ENCODE measurements at places on chromosomes 3 and 15. TPM values are rescaled to one million over a fixed set of nuclear protein-coding genes. Genes with fewer than 3 reads are reported as not detected.

DNA sequence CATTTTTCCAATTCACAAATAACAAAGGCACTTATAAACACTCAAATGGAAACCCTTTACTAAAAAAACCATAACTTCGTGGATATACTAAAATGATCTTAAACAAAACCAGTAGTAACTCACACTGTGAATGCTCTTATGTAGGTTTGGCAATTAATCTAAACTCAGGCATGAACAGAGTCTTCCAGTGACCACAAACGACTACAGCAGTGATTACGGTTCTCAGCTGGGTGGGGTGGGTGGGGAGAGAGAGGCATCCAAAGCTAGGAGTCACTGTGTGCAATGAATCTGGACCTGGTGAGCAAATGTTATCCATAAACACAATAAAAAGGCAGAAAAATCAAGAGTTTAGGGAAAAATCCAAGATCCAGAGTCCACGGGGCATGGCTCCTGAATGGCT, 21.3 kb downstream of the SLC12A8 start:
- no peaks in the 10 kb centered on the region for H3K27me3 ChIP-seq
- DNase-seq: peak; percentile 74
- H3K4me3 ChIP-seq: no peak overlapping the region
- H3K27ac ChIP-seq: no peak overlapping the region
- peaks cover 4% of the 10 kb centered on the region for H3K36me3 ChIP-seq

GRCh38 chr3:193813501-193813830, 220.5 kb downstream of the OPA1 start:
- H3K4me1 ChIP-seq: no peaks in the 10 kb centered on the region
- DNase-seq: no peak
- H3K27ac ChIP-seq: no peak overlapping the region
- no peaks in the 10 kb centered on the region for H3K36me3 ChIP-seq

DNA sequence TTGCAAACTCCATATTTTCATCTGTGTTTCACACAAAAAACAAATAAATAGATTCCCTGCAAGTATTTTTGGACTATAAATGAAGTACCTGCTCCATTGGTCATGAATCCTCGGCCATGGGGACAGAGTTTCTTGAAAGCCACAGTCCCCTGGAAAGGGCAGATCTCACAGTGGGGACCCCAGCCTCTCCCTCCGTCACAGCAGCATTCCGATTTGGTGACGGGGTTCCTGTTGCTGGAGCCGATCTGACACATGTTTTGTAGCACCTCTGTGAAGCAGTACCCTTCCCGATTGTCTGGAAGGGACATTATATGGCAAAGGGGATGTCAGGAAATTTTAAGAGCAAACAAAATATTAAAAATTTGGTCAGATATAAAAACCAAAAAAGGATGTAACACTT, 96.2 kb downstream of the DUT start:
- H3K27ac ChIP-seq: peak overlapping the region; percentile 80
- no peaks in the 10 kb centered on the region for H3K27me3 ChIP-seq
- DNase-seq: no peak
- H3K4me3 ChIP-seq: no peak overlapping the region

GRCh38 chr15:79673416-79674123, 223.2 kb downstream of the MTHFS start:
- H3K4me1 ChIP-seq: peaks cover 14% of the 10 kb centered on the region
- H3K36me3 ChIP-seq: no peaks in the 10 kb centered on the region
- H3K27ac ChIP-seq: peak overlapping the region; percentile 29
- peak; percentile 66 for DNase-seq

DNA sequence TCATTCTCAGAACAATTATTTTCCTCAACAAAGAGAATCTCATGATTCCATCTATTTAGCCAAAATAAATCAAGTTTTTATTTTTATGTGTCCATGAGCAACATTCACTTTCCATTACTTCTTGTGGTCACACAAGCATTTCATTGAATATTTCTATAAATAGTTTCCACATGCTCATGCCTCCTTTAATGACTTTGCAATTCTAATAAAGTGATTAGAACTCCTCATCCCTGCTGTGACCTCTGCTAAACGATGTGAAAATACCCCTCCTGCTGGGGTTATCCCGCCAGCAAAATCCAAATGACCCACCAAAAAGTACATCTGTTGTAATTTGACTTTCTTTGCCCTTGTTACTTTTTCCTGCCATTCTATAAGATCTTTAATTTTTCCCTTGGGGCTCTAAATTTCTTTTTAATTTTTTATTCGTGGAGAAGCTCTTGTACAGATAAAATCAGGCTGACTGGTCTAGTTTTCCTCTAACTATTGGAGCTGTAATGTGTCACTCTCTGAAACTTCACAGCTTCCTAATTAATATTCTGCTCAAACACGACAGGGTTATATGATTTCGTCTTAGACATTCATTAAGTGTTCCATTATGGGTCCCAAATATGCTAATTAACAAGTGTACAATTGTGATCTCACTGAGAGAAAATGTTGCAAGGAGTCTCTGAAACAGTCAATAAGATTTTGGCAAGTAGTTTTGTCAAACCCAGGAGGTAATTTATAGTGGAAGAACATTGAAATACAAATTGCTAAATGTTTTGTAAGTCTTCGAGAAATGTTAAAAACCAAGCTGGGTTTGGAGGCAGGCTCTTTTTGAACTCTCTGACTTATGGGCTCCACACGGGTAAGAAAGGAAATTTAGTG, 533.1 kb upstream of the NAALADL2 start:
- no peaks in the 10 kb centered on the region for H3K36me3 ChIP-seq
- DNase-seq: peak; percentile 78
- no peak overlapping the region for H3K4me3 ChIP-seq
- H3K4me1 ChIP-seq: peaks cover 20% of the 10 kb centered on the region

GRCh38 chr3:141193066-141193830, 38.4 kb upstream of the PXYLP1 start:
- no peaks in the 10 kb centered on the region for H3K36me3 ChIP-seq
- DNase-seq: no peak
- no peak overlapping the region for H3K27ac ChIP-seq
- no peaks in the 10 kb centered on the region for H3K4me1 ChIP-seq

- H3K4me1 ChIP-seq: no peaks in the 10 kb centered on the region
- DNase-seq: no peak
- no peak overlapping the region for H3K27ac ChIP-seq
- no peaks in the 10 kb centered on the region for H3K27me3 ChIP-seq
- no peaks in the 10 kb centered on the region for H3K36me3 ChIP-seq
These were observed 389.0 kb downstream of the LSAMP start for GRCh38 chr3:116056280-116056679.

- H3K27me3 ChIP-seq: no peaks in the 10 kb centered on the region
- no peak overlapping the region for H3K4me3 ChIP-seq
- H3K4me1 ChIP-seq: peaks cover 14% of the 10 kb centered on the region
- no peak overlapping the region for H3K27ac ChIP-seq
- no peaks in the 10 kb centered on the region for H3K36me3 ChIP-seq
These were observed 59.5 kb upstream of the POU1F1 start for GRCh38 chr3:87335931-87336330.

- H3K27me3 ChIP-seq: peaks cover 22% of the 10 kb centered on the region
- H3K4me3 ChIP-seq: no peak overlapping the region
- H3K36me3 ChIP-seq: no peaks in the 10 kb centered on the region
- no peak for DNase-seq
- H3K27ac ChIP-seq: no peak overlapping the region
These were observed 6.1 kb upstream of the LRRC15 start for GRCh38 chr3:194375473-194376240.

DNA sequence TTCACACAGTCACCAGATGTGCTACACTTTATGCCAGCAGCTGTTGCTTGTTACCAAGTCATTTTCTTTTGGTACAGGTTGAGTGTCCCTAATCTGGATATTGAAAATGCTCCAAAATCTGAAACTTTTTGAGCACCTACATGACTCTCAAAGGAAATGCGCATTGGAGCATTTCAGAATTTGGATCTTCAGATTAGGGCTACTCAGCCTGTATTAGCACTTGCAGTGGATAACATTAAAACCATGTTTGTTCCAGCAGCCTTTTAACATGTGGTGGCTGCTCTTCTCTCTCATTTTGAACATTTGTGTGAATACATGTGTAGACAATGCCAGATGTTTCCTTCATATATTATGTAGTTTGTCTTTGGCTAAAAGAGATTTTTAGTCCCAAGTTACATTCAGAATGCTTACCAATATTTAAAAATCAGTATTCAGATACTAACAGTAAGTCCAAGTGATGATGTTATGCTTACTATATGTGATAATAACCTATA, 230.9 kb upstream of the UBE2E1 start:
- no peaks in the 10 kb centered on the region for H3K27me3 ChIP-seq
- DNase-seq: no peak
- H3K27ac ChIP-seq: no peak overlapping the region
- H3K36me3 ChIP-seq: no peaks in the 10 kb centered on the region
- peaks cover 3% of the 10 kb centered on the region for H3K4me1 ChIP-seq

GRCh38 chr3:104180906-104181305, 1185.8 kb upstream of the ALCAM start:
- no peaks in the 10 kb centered on the region for H3K36me3 ChIP-seq
- no peak overlapping the region for H3K4me3 ChIP-seq
- H3K4me1 ChIP-seq: no peaks in the 10 kb centered on the region
- no peaks in the 10 kb centered on the region for H3K27me3 ChIP-seq
- H3K27ac ChIP-seq: no peak overlapping the region
- DNase-seq: no peak

DNA sequence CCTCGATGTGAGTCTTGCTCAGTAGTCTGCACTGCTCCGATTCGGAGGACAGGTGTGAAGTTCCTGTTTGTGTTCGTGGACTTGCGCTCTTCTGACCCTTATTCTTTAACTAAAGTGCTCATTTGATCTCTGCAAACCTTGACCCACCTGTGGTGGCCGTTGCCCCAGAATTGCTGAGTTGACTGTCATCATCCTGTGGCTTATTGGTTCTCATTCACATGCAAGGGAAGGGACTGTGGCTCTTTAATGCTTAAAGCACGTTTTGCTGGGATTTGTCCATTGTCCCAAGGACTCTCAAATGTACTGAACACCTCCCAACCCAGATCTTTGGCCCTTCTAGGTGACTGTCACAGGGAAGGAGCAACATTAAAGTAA, 13.4 kb downstream of the SYNM start:
- no peak overlapping the region for H3K27ac ChIP-seq
- peaks cover 5% of the 10 kb centered on the region for H3K4me1 ChIP-seq
- peaks cover 1% of the 10 kb centered on the region for H3K36me3 ChIP-seq
- H3K4me3 ChIP-seq: no peak overlapping the region
- no peak for DNase-seq

- peak; percentile 66 for DNase-seq
- H3K27ac ChIP-seq: no peak overlapping the region
These were observed 36.1 kb downstream of the PTH1R start for GRCh38 chr3:46913644-46914043.

GRCh38 chr3:19264424-19264823, 116.1 kb downstream of the KCNH8 start:
- no peaks in the 10 kb centered on the region for H3K4me1 ChIP-seq
- no peaks in the 10 kb centered on the region for H3K36me3 ChIP-seq
- H3K27me3 ChIP-seq: no peaks in the 10 kb centered on the region
- no peak overlapping the region for H3K4me3 ChIP-seq

GRCh38 chr3:67535006-67535405, 119.4 kb downstream of the SUCLG2 start:
- DNase-seq: no peak
- peaks cover 5% of the 10 kb centered on the region for H3K4me1 ChIP-seq
- H3K27ac ChIP-seq: no peak overlapping the region
- H3K4me3 ChIP-seq: no peak overlapping the region

- H3K4me1 ChIP-seq: peaks cover 3% of the 10 kb centered on the region
- DNase-seq: peak; percentile 91
- H3K4me3 ChIP-seq: no peak overlapping the region
- H3K27ac ChIP-seq: peak overlapping the region; percentile 56
- no peaks in the 10 kb centered on the region for H3K36me3 ChIP-seq
These were observed 80.6 kb downstream of the CCR1 start for GRCh38 chr3:46127503-46127902.

- H3K36me3 ChIP-seq: no peaks in the 10 kb centered on the region
- no peak overlapping the region for H3K4me3 ChIP-seq
- H3K27me3 ChIP-seq: no peaks in the 10 kb centered on the region
- no peak for DNase-seq
- no peaks in the 10 kb centered on the region for H3K4me1 ChIP-seq
These were observed 71.5 kb upstream of the EIF1B start for GRCh38 chr3:40237889-40238571.

- H3K4me1 ChIP-seq: peaks cover 14% of the 10 kb centered on the region
- no peak for DNase-seq
- no peak overlapping the region for H3K4me3 ChIP-seq
- no peaks in the 10 kb centered on the region for H3K27me3 ChIP-seq
These were observed 21.3 kb upstream of the RSL24D1 start for GRCh38 chr15:55218056-55218455.

GRCh38 chr3:151371526-151371925, 13.0 kb downstream of the P2RY12 start:
- H3K27ac ChIP-seq: no peak overlapping the region
- no peak for DNase-seq
- no peaks in the 10 kb centered on the region for H3K4me1 ChIP-seq
- no peaks in the 10 kb centered on the region for H3K27me3 ChIP-seq
- no peak overlapping the region for H3K4me3 ChIP-seq

GRCh38 chr3:69201658-69202057, 79.3 kb upstream of the LMOD3 start:
- no peak overlapping the region for H3K27ac ChIP-seq
- H3K4me1 ChIP-seq: no peaks in the 10 kb centered on the region
- H3K4me3 ChIP-seq: no peak overlapping the region
- no peaks in the 10 kb centered on the region for H3K36me3 ChIP-seq

GRCh38 chr15:36756707-36757106, 177.3 kb downstream of the CDIN1 start:
- H3K27me3 ChIP-seq: no peaks in the 10 kb centered on the region
- H3K4me1 ChIP-seq: peaks cover 4% of the 10 kb centered on the region
- no peak overlapping the region for H3K27ac ChIP-seq
- DNase-seq: no peak

DNA sequence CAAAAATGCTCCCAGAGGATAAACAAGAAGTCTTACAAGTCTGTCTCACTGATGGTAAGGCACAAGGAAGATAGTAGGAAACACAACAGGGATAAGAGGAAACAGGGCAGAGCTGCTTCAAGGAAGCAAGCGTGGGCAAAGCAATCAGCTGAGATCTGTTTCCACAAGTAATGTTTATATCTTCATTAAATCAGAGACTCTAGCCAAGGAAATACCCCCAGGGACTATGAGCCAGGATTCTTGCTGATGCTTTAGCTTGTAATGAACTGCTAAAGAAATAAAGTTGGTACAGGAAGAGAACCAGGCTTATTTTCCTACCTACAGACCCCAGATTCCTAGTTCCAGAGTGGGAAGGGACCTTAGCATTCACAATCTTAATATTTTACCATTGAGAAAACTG, 112.7 kb upstream of the C3orf80 start:
- no peak overlapping the region for H3K27ac ChIP-seq
- no peaks in the 10 kb centered on the region for H3K4me1 ChIP-seq
- H3K4me3 ChIP-seq: no peak overlapping the region
- DNase-seq: no peak

PLA2G4E gene
- not detected for total RNA-seq

HCLS1 gene
- total RNA-seq: 1.0 TPM

AEN gene
- total RNA-seq: 75.9 TPM

PCSK6 gene
- total RNA-seq: 1.3 TPM

RBPMS2 gene
- total RNA-seq: 10.6 TPM

SNTN gene
- total RNA-seq: not detected

ATP6V1A gene
- 129 TPM for total RNA-seq

GPR171 gene
- not detected for total RNA-seq

POLQ gene
- 1.3 TPM for total RNA-seq

IL17RD gene
- total RNA-seq: 8.7 TPM

OSBPL10 gene
- total RNA-seq: 51.3 TPM

KCNMB3 gene
- total RNA-seq: 1.7 TPM
